ENCODE measurements at places on chromosomes 1 and 21.

DNA sequence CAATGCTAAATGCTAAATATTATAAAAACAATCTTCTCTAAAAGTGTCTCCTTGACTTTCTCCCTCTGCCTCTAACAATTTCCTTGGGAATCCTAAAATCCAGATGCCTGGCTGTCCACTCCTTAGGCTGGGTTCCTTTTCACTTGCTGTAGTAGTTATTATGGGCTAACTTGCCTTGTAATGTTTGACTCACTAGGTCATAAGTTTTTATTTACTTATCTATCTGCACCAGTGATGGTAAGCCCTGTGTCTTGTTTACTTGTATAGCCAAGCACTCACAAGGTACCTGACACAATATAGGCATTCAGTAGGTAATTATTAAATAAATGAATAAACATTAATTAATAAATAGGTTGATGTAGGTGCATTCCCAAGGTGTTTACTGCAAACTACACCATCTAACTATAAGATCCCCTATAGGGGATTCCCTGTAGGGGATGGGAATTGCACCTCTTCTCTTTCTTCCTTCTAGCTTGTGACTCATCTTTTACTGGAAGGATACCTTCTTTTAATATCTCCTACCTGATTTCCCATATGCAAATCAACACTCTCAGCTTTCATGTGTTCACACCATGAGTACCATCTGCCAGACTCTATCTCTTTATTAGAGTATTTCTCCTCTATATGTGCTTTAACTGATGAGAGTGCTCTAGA lies 14.7 kb upstream of the CHIA start:
- no peak for DNase-seq

GRCh38 chr1:27139980-27140379 lies 14.9 kb downstream of the SLC9A1 start:
- DNase-seq = no peak

GRCh38 chr1:64537942-64538341 lies 68.0 kb downstream of the CACHD1 start:
- no peak for DNase-seq

GRCh38 chr1:68107771-68108170 lies 57.3 kb upstream of the DIRAS3 start:
- DNase-seq = no peak

DNA sequence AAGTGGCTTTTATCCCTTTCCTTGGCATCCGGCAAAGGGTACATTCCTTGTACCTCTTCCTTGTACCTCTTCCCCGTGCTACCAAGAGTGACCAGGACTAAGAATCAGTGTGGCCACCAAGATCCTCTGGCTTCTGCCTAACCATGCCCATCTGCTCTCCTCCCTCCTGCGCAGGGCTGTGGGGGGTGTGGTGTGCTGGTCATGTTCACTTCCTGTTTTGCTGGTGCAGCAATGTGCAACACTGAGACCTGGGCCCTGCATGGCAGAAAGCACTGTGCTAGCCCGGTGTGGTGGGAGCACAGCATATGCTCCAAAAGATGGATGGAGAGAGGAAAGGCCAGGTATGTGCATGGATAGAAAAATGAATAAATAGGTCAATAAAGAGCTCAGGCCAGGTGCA lies 33.3 kb upstream of the TENT5C start:
- no peak for DNase-seq

DNA sequence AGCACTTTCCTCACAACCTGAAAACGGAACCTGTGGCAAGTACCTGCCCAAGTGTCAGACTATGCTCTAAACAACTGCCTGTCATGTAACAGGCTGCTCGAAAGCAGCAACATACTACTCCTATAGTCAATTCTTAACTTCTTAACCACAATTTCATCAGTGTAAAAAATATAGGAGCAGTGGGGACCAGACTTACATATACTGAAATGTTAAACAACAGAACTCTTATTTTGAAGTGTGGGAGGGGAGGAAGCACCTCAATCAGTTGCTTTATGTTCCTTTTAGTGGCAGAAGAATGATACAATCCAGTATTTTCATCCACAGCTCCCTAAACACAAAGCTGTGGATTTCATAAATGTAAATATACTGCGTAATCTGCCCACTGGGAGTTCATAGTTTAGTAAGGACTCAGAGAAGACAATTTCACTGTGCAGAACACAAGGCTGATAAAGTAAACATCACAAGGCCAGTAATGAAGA lies 44.2 kb downstream of the WLS start:
- DNase-seq = no peak

- DNase-seq = no peak
These were observed 129.8 kb downstream of the CNIH3 start for GRCh38 chr1:224745924-224746323.

- no peak for DNase-seq
These were observed 29.6 kb upstream of the WASF2 start for GRCh38 chr1:27519331-27520258.

DNA sequence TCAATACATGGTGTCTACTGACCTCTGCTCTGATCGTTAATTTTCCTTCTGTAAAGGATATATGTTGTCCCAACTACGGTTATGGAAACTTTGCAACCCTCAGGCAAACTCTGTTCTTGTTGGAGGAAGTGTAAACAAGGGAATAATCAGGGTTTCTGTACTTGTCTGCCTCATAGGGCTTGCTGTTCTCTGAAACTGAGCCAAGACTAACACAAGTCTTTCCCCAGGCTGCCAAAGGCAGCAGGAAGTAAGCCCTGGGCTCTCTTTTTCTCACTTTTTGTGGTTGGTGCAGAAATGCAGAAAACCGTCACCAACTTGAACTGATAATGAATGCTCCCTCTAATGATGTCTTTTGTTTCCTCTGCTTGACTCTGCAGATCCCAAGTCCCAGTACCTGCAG lies 7.6 kb downstream of the CYP4X1 start:
- DNase-seq = no peak

GRCh38 chr21:19468991-19469715 lies 1065.6 kb upstream of the TMPRSS15 start:
- DNase-seq = no peak

All from stimulated activated naive CD4-positive, alpha-beta T cell treated with Interleukin-2 at 50 U/mL for 16 hours (primary cell).